ENCODE measurements at places on chromosomes 4 and X.

GRCh38 chr4:143281507-143282190, 55.0 kb upstream of the GAB1 start:
- DNase-seq: no peak

DNA sequence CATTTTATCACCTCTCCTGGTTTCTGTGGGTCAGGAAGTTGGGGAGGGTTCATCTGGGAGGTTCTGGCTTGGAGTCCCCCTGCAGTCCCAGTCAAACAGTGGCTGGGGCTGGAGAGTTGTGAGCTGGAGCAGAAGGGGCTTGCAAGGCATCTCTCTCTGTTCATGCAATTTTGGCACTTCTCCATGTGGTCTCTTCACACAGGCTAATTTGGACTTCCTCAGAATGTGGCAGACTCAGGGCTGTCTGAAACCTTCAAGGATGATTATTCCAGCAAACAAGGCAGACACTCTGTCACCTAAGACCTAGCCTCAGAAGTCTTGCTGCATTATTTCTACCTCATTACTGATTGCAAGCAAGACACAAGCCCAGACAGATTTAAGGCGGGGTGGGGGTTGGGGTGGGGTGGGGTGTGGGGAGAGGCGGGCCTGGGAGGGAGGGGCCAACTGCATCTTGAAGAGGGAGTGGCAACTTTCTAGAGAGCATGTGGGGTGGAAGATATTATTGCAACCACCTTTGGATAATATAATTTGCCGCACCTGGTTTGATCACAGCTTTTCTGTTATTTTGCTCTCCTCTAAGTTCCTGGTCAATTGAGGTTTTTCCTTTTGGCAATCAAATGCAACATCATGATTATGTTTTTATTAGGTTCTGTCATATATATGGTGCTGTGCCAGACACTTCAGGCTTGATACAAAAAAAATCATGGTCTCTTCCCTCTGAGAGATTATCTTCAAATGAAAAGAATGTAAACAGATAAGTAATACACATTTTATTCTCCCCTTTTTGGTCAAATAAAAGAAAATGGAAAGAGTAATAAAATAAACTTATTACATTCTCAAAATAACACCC, 799.5 kb downstream of the RPA4 start:
- DNase-seq: no peak

DNA sequence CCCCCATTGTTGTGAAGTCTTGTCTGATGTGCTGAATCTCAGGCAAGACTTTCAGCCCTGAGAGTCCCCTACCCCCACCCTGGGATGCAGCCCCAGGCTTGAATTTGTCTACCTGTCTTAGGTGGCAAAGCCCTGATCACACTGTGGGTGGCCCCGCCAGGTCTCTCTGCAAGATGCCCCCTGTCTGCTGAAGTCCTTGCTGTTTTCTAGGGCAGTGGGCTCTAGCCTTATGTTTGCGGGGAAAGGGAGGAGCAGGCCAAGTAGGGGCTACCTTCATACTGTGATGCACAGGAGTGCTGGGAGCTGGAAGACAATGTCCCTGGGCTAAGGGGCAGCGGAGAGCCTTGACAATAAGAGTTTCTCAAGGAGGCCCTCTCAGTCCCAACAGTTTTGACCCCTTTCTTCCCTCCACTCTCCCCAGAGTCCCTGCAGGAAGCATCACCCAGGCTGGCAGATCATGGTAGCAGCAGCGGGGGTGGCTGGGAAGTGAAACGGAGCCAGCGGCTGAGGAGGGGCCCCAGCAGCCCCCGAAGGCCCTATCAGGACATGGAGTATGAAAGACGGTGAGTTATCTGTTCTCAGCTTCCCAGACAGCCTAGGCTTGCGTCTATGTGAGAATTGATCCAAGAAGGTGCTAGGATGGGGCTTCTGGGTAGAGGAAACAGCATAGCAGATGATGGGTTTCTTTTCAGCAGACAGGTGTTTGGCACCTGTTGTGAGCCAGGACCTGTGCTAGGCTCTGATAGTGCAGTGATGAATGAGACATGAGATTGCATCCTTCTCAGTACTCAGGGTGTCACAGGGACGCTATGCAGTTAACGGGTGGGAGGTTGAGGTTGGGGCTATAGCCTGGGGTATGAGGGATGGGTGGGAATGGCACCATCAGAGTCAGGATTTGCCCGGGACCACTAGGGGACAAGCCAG, 2.2 kb downstream of the RBM10 start:
- DNase-seq: no peak

DNA sequence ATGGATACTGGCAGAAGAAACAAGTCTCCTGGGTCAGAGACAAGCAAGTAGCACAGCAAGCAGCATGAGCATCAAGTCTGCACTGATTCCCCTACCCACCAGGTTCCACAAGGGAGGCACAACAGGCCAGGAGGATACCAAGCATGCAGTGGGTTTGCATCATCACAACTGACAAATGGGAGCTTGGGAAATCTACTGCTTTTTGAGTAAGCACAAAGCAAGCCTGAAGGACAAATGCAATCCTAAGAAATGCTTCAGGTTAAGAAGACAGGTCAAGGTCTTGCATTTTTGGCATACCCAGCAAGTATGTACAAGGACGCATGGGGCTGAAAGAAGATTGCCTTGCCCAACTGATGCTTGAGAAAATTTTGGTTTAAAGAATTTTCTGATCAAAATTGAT, 279.6 kb downstream of the PDGFC start:
- DNase-seq: no peak

GRCh38 chr4:175277816-175278215, 359.7 kb downstream of the ADAM29 start:
- DNase-seq: peak; percentile 83

DNA sequence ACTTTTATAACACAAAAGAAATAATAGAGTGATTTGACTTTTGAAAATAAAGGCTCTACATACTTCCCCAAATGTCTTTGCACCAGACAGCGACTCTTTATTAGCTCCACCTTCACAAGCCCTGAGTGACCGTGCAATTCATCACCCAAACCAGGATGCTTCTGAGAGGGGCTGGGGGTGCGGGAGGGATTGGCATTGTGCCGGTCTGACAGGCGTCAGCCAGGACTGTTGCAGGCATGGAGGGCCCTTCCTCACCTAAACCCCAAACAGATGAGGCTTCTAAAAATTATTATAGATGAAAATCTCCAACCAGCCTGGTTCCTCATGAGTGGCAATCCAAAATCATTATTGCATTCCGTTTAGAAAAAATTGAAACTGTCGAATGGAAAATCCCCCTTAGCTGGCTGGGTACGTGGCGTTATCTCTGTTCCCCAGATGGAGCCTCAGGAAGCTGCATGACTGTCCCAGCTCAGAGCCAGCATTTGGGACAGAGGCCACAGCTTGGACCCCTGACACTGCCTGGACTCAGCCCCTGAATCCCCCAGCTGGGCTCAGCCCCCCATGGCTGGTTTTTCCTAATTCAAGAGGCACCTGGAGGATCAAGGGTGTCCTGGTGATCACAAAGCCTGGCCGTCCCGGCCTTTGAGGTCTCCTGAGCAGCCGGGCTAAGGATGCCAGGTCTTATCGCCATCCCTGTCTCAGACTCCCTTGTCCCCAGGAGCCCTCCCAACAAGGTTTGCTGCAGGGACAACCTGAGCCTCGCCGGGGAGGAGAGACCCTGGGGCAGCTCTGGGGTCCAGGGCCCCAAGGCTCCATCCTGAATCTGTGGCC, 60.4 kb downstream of the SORCS2 start:
- no peak for DNase-seq

DNA sequence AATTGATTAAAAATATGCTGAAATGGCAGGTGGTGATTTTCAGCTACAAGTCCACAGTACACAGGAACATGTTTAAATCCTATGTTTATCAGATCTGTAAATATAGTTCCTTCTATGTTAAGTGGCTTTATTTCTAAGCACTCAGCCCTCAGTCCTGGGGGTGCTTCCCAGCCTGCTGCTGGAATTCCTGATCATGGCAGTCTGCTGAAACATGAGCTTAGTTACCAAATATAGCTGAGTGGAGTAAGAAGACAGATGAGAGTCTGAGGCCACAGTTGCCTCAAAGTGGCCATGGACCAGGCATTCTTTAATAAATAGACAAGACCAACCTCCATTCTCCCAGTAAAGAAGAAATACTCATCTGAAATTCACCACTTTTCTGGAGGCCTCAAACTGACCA, 17.1 kb upstream of the DDX60 start:
- no peak for DNase-seq

GRCh38 chrX:151938172-151938571, 25.5 kb downstream of the MAGEA4 start:
- DNase-seq: no peak

GRCh38 chr4:54571293-54572151, 86.2 kb upstream of the KIT start:
- DNase-seq: no peak
